ENCODE measurements at places on chromosomes 16 and 17.

- no peak for DNase-seq
Measured at GRCh38 chr16:13351601-13352217, 450.3 kb downstream of the SHISA9 start.

GRCh38 chr17:4008082-4008435 is 43.8 kb upstream of the ATP2A3 start:
- DNase-seq = no peak

GRCh38 chr17:61436273-61436672 is 15.9 kb upstream of the TBX4 start:
- no peak for DNase-seq

DNA sequence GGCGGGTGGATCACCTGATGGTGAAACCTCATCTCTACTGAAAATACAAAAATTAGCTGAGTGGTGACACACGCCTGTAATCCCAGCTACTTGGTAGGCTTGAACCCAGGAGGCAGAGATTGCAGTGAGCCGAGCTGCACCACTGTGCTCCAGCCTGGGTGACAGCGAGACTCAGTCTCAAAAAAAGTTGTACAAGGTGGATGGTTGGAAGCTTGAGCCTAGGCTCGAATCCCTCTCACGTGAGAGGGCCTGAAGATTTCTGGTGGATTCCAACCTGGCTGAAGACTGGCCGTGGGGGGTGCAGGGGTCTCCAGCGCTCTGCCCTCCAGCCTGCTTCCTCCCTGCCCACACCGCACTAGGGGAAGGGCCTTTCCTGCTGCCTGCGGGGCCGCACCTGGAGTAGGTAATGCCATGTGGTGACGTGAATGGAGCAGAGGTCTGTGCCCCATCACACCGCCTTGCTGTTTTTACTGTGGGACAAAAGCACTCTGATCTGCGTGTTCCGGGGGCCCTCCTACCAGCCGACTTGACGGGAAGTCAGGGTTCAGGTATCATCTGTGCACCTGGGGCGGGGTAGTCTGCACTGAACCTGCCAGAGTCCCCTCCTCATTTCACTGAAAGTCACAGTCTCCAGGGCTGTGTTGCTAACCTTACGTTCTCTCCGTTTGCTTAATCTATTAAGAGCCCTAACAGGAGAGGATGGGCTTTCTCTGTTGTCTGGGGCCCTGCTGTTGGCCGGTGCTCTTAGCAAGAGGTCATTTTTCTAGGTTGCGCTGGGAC is 4.2 kb downstream of the RPL13 start:
- no peak for DNase-seq

GRCh38 chr17:80820331-80820730 is 171.3 kb upstream of the CHMP6 start:
- no peak for DNase-seq

GRCh38 chr16:87850009-87851006 is 19.0 kb downstream of the SLC7A5 start:
- no peak for DNase-seq

DNA sequence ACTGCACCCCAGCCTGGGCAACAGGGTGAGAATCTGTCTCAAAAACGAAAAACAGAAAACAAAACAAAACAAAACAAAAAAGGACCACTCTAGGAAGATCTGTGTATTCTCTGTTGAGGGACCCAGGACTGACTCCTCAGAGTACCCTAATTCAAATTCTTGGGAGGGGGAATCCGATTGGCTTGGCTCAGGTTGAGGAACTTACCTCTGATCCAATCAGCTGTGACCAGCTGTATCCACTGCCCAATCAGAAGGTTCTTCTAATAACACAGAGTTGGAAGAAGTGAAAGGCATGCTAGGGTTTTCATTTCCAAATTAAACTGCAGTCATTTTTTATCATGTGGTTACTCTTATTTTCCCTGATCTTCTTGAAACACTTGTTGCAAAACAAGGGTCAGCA is 105.9 kb upstream of the CACNG3 start:
- no peak for DNase-seq

DNA sequence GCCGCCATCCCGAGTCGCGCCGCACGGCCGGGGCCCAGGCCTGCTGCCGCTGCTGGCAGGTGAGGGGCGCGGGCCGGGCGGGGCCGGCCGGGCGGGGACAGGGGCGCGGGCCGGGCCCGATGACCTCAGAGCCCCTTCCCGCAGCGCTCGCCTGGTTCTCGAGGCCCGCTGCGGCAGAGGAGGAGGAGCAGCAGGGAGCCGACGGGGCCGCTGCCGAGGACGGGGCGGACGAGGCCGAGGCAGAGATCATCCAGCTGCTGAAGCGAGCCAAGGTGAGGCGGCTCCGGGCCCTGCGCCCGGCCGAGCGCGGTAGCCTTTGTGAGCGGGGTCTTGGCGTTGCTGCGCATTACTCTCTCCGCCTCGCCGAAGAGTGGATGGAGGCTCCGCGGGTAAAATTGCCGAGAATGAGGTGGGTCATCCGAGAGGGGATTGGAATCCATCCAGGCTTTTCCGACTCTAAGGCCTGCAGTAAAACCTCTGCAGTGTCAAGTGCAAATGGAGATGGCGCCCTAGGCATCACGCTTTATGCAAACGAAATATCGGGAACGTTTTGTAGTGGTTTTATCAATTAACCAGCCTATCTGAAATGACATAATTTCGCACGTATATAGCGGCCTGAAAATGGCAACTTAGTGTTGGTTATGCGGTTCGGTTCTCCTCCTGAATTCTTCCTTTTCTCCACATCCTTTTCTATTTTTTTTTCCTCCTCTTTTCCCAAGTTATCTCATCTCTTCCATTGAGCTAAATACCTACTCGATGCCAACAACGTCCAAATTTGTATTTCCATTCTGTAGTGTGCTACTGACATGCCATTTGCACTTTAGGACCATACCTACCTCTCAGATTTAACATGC is 577 bp downstream of the TTC19 start:
- DNase-seq = no peak

DNA sequence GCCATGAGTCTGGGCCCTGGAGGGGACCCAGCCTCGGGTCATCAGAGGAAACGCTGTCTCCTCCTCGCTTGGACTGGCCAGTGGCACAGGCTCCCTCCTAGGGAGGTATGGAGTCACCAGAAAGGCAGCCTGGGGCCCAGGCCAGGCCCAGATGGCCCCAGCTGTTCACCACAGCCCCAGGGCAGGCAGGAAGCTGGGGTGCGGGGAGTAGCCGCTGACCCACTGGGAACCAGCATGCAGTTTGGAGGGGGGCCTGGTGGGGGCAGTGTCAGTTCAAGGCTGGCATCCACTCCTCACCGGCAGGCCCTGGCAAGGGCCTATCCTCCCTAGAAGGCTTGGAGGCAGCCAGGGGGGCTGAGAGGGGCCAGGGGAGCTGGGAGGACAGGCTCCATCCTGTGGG is 48.8 kb downstream of the SDK2 start:
- DNase-seq = no peak

- DNase-seq = no peak
Measured at GRCh38 chr17:9943343-9943742, 38.3 kb upstream of the RCVRN start.

DNA sequence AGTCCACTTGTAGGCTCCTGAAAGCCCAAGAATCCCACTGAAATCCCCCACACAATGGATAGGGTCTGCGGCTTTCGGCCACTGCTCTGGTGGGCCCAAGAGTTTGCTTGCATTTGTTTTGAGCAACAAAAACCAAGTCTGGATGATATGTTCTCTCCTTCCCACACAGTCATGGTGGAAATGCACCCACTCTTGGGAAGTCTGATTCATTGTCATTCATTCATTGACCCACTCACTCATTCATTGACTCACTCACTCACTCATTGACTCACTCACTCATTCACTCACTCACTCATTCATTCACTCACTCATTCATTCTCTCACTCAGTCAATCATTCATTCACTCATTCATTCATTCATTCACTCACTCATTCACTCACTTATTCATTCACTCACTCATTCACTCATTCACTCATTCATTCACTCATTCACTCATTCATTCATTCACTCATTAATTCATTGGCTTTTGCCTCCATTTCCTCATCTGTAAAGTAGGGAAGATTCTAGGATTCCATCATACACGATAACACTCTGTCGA is 2.2 kb upstream of the CA5A start:
- no peak for DNase-seq

DNA sequence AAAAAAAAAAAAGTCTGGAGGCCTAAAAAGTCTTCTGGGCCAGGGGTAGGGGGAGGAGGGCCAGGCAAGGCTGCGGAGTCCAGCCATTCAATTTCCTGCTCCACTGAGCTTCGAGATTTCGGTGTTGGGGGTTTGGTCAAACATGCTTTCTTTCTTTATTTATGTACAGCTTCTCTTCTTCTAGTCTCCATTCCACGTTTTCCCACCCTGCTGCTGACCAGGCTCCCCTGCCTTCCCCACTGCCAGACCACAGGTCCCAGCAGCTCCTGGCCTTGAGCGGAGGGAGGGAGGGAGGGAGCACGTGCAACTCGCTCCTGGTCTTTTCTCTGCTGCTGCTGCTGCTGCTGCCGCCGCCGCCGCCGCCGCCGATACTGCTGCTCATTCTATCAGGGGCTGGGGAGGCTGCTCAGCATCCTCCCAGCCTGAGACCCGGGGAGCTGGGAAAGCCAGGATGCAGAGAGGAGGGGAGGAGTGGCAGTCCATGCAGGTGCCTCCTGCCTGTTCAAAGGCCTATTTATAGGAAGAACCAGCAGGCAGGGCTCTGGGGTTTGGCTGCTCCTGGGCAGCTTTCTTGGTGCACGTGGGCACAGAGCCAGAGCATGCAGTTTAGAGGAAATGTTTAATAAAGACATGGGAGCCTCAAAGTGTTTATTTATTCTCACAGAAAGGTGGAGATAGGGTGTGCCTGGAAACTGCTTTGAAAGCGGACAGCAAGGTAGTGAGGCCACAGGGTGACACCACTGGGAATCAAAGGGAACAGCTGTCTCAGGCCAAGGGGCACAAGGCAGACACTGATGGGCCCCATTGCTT is 23.4 kb upstream of the ZFHX3 start:
- DNase-seq = no peak

- no peak for DNase-seq
Measured at GRCh38 chr16:82580298-82580890, 46.4 kb upstream of the CDH13 start.

DNA sequence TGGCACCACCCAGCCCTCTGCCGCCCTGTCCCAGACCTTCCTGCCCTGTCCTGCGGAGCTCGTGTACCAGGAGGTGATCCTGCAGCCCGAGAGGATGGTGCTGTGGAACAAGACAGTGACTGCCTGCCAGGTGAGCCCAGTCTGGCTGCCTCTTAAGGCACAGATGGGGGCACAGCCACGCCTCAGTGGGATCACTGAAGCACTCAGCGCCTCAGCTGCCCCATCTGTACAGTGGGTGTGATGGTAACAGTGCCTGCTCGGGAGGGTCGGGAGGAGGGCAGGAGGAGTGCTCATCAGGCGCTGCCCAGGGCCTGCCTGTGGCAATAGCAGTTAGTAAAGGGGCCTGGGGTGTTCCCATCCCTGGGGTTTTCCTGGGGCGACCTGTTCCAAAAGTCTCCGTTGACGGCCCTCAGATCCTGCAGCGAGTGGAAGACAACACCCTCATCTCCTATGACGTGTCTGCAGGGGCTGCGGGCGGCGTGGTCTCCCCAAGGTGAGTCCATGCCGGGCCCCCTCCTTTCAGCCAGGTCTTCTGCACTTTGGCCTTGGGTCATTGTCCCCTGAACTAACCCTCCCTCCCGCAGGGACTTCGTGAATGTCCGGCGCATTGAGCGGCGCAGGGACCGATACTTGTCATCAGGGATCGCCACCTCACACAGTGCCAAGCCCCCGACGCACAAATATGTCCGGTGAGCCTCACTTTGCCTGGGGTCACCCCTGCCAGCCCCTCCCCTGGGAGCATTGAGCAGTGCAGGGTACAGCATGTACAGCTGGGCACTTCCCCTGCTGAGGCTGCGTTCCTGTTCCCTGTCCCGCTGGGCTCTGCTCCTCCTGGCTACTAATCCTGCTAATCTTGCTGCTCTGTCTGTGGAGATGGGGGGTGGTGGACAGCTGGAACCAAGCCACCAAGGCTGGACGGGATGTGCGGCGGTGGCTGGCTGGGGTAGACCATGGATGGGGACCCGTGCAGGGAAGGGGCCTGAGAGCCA is 4.5 kb upstream of the TCAP start:
- DNase-seq = no peak

DNA sequence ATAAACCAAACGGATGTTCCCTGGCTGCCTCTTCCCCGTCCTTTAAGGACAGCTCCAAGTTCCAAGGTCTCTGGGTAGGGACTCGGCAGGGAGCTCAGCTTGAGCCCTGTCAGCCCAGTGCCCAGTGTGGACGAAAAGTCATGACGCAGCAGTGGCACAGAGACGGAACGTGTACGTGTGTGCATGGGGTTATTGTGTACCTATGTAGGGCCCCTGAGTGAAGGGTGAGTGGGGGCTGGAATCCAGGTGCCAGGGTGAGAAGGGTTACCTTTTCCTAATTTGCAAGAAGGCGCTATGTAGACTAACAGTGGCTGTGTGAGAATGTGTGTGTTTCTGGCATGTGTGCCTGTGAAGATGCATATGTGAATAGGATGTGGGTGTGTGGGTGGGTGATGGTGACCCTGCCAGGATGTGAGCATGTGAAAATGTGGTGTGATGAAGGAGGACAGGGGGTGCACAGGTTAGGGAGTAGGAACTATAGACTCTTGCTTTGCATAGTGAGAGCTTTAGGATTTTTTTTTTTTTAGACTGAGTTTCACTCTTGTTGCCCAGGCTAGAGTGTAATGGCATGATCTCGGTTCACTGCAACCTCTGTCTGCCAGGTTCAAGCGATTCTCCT is 6.0 kb downstream of the SCN4A start:
- no peak for DNase-seq

DNA sequence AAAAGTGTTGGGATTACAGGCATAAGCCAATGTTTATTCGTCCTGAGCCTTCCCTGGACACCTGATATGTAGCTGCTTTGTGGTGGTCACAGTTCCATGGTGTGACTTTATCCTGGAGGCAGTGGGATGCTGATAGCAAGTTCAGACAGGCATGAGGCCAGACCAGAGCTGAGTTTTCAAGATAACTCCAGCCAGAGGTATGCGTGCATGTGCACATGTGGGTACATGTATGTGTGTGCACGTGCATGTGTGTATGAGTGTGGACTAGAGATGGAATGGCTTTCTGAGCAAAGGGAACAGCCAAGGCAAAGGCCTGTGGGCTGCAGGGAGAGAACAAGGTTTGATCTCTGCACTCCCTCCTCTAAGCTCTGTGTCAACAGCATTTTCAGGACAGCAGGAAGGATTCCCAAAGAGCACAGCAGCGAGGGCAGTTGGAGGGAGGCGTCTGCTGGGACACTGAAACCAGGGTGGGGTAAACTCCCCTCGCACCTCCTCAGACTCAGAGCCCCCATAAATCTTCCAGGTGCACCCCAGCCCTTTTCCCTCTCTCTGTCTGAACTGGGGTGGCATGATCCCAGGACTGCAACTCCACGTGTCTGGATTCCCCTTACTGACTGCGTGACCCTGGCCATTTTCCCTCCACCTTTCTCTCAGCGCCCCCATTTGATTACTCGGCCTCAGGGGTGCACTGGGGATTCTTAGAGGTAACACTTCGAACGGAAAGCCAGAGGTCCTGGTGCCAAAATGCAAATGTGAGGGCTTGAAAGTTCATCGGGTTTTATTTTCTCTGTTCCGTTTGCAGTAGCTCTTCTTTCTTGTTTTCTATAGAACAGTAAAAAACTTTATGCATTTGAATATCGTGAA is 15.3 kb downstream of the NLRC5 start:
- DNase-seq = no peak
